ENCODE measurements at places on chromosomes 5 and 9.

GRCh38 chr9:75889577-75889976 lies 896 bp upstream of the PCSK5 start:
- DNase-seq: peak; percentile 53

DNA sequence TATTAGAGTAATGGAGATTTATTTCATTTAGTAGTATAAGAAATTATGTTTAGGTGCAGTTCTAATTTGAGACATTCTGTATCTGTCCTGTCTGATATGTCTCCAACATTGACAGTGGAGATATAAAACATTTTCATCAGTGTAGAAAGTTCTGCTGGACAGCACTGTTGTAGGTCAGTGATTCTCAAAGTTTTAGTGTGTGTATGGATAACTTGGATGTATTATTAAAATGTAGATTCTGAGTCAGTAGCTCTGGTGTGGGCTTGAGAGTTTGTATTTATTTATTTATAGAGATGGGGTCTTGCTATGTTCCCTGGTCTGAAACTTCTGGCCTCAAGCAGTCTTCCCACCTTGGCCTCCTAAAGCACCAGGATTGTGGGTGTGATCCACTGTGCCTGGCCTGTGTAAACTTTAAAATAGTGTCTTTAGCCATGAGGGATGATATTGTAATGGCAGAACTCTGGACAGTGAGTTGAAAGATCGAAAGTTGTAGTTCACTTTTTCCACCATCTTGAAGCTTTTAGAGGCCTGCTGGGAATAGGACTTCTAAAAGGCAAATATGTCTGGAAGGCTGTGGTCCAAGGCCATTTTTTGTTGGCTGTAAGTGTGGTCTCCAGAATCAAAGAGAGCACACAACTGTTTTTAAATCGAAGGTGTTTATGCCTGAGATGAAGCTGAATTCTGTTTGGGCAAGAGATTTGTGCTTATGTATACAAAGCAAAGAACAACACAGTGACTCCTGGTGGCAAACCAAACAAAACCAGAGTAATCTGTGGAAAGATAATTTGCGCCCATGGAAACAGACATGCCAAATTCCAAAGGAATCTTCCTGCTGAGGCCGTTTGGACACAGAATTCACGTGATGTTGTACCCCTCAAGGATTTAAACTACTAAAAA lies 12.4 kb downstream of the UBAP1 start:
- DNase-seq: no peak

- DNase-seq: no peak
Observed at GRCh38 chr5:73763300-73764032, 137.5 kb downstream of the ARHGEF28 start.

GRCh38 chr5:82534986-82535385 lies 256.8 kb upstream of the RPS23 start:
- DNase-seq: no peak

DNA sequence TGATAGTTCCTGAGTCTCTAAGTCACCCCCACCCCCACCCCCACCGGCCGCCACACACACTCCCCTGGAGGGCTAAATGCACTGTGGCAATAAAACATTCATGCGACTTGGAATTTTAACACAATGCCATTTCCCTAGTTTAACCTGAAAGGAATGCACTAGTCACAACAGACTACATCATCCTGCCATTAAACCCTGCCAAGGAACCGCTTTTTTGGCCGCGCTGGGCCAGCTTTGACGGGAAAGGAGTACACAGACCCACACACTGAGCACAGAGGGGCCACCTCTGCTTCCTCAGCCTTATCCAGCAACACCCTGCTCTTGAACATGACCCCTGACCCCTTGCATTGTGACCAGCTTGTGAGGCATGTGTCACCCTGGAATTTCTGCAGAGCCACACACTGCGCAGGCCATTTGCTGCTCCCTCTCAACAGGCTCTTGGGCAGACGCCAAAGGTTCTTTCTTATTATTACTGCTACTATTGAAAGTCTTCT lies 165.3 kb downstream of the BNC2 start:
- no peak for DNase-seq

GRCh38 chr5:163498886-163499285 lies 6.5 kb upstream of the MAT2B start:
- no peak for DNase-seq

- DNase-seq: no peak
Observed at GRCh38 chr5:122339591-122339990, 27.6 kb downstream of the SNCAIP start.

- no peak for DNase-seq
Observed at GRCh38 chr5:147559749-147560148, 49.9 kb upstream of the DPYSL3 start.

- DNase-seq: no peak
Observed at GRCh38 chr5:73213566-73213998, 40.6 kb downstream of the TMEM174 start.

GRCh38 chr5:151964471-151964870 lies 39.8 kb upstream of the GLRA1 start:
- no peak for DNase-seq

- no peak for DNase-seq
Observed at GRCh38 chr9:10436756-10437155, 176.0 kb downstream of the PTPRD start.

- no peak for DNase-seq
Observed at GRCh38 chr9:91177081-91177480, 184.6 kb downstream of the AUH start.

GRCh38 chr9:135990468-135991429 lies 29.6 kb upstream of the UBAC1 start:
- DNase-seq: peak; percentile 61

- DNase-seq: no peak
Observed at GRCh38 chr9:132319421-132320110, 35.2 kb downstream of the SETX start.

- DNase-seq: no peak
Observed at GRCh38 chr9:38254151-38254550, 138.4 kb upstream of the ALDH1B1 start.

DNA sequence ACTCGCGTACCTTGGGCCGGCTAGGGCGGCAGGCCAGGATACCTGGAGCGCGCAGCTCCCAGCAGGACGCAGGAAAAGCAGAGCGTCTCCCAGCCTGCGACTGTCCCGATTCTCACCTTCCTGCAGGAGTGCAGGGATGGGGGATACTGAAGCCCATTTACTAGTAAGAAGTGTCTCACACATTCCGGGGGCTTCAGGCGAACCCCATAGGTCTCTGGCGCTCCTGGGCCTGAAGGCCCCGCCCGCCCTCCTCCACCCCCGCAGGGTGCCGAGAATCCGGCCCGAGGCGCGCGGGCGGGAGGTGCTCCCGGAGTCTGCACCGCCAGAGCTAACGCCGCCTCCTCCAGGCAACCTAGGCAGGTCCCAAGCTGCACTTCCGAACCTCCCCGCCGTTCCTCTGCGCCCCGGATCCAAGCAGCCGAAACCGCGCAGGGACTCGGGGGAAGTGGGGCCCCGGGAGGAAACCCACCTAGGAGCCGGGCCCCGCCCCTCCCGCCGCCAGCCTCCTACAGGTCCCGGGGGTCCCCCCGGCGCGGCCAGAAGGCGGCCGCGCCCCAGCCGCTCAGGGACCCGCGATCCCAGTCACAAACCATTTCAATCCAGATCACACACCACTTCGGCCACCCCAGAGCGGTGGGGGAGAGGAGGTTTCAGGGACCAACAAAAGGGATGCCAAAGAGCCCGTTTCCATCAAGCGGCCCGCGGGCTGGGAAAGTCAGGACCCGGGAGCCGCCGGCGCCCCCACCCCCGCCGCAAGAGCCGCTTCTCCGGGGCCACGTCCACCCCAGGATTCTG lies 1.2 kb downstream of the ROR2 start:
- DNase-seq: no peak

DNA sequence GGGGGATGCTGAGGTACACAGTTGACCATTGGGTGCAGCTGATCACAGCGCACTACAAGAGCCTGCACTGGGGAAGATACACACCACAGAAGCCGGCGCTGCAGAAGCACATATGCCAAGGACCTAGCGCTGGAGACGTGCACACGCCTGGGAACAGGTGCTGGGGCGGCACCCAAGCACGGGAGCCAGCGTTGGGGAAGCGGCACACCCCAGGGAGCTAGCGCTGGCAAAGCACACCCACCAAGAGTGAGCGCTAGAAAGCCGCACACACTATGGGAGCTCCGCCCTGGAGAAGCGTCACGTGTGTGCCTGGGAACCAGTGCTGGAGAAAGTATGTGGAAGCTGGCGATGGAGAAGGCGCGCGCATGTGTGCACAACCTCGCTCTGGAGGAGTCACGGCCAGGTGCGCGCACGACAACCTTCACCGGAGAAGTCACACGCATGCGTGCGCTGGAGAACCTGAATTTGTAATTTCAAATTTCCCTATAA lies 4.5 kb downstream of the FANCC start:
- DNase-seq: peak; percentile 30

DNA sequence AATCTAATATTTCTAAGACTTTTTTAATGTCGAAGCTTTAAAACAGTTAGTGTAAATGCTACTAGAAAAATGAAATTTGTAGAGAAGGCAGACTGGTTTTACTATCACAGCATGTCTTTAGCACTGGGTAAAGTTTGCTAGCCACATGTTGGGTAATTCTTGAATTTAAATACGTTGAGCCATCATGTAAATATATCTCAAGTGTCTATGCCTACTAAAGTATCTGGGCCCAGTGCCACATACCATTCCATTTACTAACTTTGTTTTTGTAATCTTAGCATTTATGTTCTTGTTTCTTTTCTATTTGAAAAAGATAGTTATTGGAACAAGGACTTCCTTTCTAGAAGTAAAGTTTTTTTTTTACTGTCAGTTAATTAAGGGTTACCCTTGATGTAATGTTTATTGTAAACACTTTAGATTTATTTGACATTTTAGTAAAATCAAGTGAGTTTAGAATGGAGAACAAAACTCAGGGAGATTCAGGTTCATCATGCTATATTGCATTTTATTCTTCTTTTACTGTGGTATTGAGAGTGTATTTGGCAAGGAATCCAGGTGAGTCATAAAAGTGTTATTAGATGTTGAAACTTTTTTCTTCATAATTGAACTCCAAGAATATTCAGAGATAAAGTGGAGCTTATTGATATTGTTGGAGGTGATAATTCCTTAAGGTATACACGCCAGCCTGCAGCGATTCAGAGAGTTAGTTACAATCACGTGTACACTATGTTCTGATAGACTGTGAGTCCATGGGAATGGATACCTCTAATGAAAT lies 182.4 kb downstream of the CCDC171 start:
- no peak for DNase-seq

DNA sequence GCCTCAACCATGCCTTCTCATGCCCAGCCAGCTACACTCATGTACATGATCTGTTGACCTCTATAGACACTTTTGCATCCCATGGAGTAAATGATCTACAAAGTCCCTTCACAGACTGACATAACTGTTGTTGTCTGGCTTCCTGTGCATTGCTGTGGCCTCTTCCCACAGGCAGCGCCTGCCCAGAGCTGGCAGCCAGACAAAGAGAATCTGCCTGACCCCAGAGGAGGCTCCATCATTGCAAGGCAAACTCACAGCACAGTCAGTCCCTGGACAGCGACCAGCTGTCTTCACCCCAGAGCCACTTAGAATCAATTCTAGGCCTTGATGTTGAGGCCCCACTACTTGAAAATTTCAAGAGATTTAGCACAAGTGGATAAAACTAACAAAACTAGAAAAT lies 65.5 kb downstream of the INSYN2B start:
- DNase-seq: no peak

GRCh38 chr9:86818636-86819035 lies 128.7 kb downstream of the GAS1 start:
- DNase-seq: no peak

- DNase-seq: peak; percentile 63
Observed at GRCh38 chr9:4301296-4301695, 1.4 kb upstream of the GLIS3 start.

DNA sequence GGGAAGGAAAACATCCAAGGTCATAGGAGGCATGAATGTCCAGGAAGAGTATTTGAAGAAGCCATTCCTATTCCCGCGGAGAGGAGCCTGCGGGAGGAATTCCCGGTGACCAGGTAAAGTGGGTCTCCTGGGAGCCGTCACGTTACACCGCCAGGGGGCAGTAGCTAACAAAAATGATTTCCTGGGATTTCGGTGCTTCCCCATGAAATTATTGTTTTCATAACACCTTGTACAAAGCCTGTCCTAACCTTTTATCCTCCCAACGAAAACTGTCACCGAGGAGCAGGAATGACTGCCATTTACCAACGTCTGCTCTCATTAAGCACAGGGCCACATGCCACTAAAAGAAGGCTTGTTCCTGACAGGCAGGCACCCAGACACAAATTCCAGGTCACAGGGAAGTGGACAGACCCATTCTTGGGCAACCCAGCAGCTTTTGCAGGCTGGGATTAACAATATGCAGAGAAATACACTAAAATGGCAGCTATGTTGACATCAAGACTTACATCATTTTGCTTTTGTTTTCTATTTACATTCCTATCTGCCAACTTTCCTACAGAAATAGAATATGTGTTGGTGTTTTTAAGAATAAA lies 41.2 kb upstream of the CTSL start:
- DNase-seq: peak; percentile 34

DNA sequence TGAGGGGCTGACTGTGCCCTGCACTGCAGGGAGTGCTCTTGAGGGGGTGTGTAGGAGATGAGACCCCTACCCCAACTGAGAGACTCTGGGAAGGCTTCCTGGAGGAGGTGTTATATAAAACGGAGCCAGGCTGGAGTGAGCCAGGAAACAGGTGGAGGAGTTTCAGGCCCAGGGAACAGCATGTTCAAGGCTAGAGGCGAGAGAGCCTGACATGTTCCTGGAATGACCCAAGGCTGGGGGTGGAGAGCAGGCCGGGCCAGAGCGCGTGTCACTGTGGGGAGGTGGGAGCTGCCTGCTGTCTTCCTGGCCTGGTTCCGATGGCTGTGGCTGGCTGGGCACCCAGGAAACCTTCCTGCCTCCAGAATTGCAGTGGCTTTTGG lies 48.7 kb downstream of the RXRA start:
- DNase-seq: no peak

DNA sequence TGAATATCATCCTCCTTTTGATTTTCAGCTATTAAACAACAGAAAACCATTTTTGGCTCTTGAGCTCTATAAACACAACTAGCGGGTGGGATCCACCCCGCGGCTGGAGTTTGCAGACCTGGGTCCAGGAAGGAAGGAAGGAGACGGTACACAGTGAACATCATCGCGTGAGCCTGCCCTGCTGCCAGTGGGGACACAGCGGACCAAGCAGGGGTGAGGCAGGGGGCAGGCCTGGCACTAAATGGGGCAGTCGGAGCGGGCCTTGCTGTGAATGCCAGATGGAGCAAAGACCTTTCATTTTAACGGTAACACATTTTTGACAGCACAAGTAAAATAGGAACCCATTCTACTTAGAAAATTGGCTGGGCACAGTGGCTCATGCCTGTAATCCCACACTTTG lies 14.4 kb downstream of the TSPAN17 start:
- DNase-seq: no peak

GRCh38 chr5:113273948-113274347 lies 160.8 kb downstream of the TSSK1B start:
- no peak for DNase-seq

GRCh38 chr5:170365831-170366230 lies 23.3 kb downstream of the KCNMB1 start:
- DNase-seq: peak; percentile 61

DNA sequence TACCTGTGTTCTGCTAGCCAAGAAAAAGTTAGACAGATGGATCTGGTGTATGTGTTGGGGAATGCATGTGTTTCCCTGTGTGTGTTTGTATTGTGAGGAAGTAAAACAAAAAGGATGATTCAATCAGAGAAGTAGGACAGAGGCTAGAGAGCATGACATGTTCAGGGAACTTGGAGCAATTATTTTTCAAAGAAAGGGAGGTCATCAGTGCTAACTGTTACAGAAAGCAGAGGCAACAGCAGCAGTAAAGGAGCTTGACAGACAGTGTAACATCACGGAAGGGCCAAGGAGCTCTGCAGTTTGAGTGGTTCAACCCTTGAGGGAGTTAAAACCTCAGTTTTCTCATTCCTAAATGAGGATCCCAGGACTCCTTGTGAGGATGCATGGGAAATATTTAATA lies 13.2 kb downstream of the SPINK1 start:
- peak; percentile 83 for DNase-seq

- no peak for DNase-seq
Observed at GRCh38 chr5:108503986-108504385, 122.1 kb upstream of the FBXL17 start.

Data from suppressor macrophage (primary cell).